Stomach (tissue), 19 donors: ENCODE measurements at places on chromosomes 7 and 10.
A peak's percentile ranks its signal among the peaks of the same experiment; 100 is the strongest.

- DNase-seq, result no peak
Observed at GRCh38 chr7:102094316-102094650, 192.4 kb upstream of the SH2B2 start.

DNA sequence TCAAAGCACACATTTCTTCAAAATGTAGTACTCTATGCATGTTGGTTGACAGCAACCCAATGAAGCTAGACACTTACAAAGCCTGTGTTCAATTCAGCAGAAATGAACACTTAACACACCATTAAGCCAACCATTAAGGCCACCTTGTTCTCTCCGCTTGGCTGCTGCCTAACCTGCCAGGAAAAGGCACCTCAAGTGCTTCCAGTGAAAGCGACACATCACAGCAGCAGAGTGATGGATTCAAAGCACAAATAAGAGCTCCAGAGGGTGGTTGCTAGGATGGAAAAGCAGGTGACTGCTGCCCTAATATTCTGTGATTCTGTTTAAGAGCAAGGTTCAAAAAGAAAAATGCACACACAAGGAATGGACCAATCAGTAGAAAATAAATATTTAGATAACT lies 81.5 kb upstream of the GNAI1 start:
- no peak for DNase-seq

DNA sequence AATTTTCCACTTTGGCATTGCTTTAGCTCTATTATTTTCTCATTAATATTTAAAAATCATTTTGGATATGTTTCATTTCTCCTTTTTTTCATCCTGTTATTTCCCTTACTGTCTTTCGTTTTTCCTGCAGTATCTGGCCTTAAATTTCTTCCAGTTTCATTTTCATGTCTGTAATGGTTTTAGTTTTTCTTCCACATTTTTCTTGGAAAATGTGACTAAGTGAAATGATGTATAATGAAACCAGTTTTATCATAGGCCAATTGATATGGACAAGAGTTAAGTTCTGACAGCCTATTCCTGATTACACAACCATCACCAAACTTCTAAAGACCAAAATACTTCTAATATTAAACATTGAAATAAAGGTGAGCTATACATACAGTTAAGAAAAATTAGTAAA lies 158.5 kb downstream of the LHFPL3 start:
- no peak for DNase-seq

DNA sequence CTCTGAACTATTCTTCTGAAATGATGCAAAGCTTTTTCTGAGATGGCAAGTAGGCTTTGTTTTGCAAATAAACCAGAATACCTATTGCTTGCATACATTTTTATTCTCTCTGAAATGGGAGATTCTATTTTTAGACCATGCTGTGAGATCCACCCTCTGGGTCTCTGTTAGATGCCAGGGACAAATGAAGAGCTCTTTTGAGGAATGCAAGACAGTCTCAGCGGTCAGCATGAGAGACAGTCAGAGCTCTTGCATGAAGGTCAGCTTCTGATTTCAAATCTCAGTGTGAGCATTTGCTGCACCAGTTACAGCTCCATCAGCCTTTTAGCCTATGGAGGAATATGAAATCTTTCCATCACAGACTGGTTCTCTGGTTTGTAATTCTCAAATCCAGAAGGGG lies 429.9 kb upstream of the KLF6 start:
- no peak for DNase-seq

GRCh38 chr7:141906285-141906684 lies 9.9 kb upstream of the OR9A4 start:
- DNase-seq, result no peak

- DNase-seq, result no peak
Observed at GRCh38 chr7:96723622-96724021, 14.0 kb upstream of the SEM1 start.

GRCh38 chr7:143055754-143056153 lies 3.6 kb downstream of the OR6V1 start:
- no peak for DNase-seq

GRCh38 chr10:115092258-115092554 lies 959 bp upstream of the ATRNL1 start:
- no peak for DNase-seq

DNA sequence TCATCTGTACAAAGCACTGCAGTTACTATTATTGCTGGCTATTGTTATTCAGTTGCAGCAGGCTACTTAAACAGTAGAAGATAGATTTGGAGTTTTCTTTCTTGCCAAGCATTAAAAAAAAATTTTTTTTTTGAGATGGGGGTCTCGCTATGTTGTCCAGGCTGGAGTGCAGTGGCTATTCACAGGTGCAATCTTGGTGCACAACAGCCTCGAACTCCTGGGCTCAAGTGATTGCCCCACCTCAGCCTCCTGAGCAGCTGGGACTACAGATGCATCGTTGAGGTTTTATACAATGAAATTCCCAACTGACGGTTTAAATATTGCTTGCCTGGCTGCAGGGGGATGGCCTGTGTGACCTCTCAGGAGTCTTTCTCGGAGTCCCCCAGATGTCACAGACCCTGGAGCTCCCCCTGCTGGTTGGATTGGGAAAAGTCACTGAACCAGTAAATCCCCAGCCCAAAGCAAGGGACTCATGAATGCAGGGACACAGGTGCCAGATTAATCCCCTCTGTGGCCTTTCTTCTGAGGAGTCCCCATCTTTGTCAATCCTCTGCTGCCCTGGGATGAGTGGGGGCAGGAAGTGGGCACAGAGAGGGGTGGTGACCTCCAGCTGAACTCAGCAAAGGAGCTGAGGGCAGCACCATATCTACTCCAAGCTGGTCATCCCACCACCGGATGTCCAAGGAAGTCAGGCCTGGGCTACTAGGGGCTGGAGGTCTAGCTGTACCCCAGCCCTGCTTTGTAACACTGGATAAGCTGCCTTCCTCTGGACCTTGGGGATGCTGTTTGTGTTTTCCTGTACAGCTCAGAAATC lies 149.6 kb downstream of the C10orf105 start:
- DNase-seq, result peak; percentile 83

GRCh38 chr10:101303087-101303703 lies 50.8 kb upstream of the BTRC start:
- no peak for DNase-seq
